Left cardiac atrium (tissue), 4 donors: ENCODE measurements at places on chromosomes 2 and 18.

GRCh38 chr18:47912794-47913585, 17.5 kb downstream of the SMAD2 start:
- no peak for DNase-seq

DNA sequence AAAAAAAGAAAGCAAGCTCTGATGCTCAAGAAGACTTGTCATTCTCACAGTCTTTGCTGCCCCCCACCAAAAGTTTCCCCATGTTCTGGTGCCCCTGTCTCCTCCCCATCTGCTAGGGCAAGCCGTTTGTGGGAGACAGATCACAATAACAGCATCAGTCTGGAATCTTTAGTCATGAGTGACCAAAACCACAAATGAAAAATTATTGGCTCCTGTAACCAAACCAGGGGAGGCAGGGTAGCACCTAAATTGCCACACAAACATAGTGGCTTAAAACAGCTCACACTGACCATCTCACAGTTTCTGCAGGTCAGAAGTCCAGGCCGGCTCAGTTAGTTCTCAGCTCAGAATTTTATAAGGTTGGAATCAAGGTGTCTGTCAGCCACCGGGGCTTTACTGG, 9.1 kb upstream of the B3GNT7 start:
- no peak for DNase-seq

- DNase-seq = no peak
These were observed 85.1 kb downstream of the TMEM237 start for GRCh38 chr2:201558232-201558631.

- DNase-seq = no peak
These were observed 152.2 kb downstream of the DAW1 start for GRCh38 chr2:228023619-228024018.

GRCh38 chr18:51543658-51544155, 346.2 kb upstream of the MEX3C start:
- DNase-seq = no peak

DNA sequence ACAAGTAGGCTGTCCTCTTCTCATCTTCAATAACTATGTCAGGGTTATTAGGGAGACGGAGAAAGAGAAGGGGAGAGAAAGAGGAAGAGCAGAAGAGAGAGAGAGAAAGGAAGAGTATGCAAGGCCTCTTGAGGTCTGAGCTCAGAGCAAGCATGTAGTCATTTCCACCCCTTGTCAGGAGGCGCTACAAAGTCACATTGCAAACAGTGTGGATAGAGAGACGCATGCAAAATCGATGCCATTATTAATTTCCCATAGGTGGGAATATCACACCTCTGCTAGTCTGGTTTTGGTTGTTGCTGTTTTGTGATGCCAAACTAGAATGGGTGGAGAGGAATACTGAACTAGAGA, 24.2 kb upstream of the SERPINE2 start:
- DNase-seq = no peak

GRCh38 chr2:215966951-215967350, 46.4 kb downstream of the MREG start:
- DNase-seq = no peak

- DNase-seq = no peak
These were observed 13.3 kb upstream of the GALM start for GRCh38 chr2:38652431-38653273.
